Stimulated activated memory B cell treated with anti-CD40 and anti-IgM and Interleukin-4, amounts not matched to agents 10 μg/mL and 1 μg/mL and 100 μg/mL, for 72 hours (primary cell): ENCODE measurements at places on chromosomes 3 and 15.
A peak's percentile ranks its signal among the peaks of the same experiment; 100 is the strongest.

GRCh38 chr15:81155375-81156218, 21.5 kb downstream of the CFAP161 start:
- H3K4me1 ChIP-seq, result no peaks in the 10 kb centered on the region
- H3K4me3 ChIP-seq, result no peak overlapping the region
- H3K36me3 ChIP-seq, result no peaks in the 10 kb centered on the region
- no peak overlapping the region for H3K27ac ChIP-seq
- H3K27me3 ChIP-seq, result peaks cover 22% of the 10 kb centered on the region

- no peaks in the 10 kb centered on the region for H3K36me3 ChIP-seq
- H3K27ac ChIP-seq, result no peak overlapping the region
- no peak for ATAC-seq
- no peaks in the 10 kb centered on the region for H3K27me3 ChIP-seq
Observed at GRCh38 chr15:40264321-40265153, 18.3 kb downstream of the ANKRD63 start.

GRCh38 chr3:171658841-171659240, 151.4 kb downstream of the PLD1 start:
- H3K27ac ChIP-seq, result no peak overlapping the region
- no peaks in the 10 kb centered on the region for H3K36me3 ChIP-seq
- no peak overlapping the region for H3K4me3 ChIP-seq
- H3K4me1 ChIP-seq, result no peaks in the 10 kb centered on the region
- H3K27me3 ChIP-seq, result peaks cover 8% of the 10 kb centered on the region
- ATAC-seq, result no peak

DNA sequence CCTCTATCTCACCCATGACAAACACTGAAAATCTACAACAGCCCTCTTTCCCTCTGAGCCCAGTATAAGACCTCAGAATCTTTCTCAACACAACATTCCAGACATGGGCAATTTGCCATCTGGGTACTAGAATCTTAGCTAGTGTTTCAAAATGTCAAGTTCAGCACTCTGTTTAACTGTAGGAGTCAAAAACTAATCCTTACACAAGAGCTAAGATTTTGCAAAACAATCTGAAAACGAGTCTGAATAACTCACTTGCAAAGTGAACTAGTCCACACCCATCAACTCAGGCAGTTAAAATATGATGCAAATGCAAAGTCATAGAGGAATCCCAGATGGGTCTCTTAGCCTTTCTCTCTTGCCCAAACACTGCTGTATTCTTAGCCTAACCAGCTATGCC, 67.8 kb downstream of the GPR176 start:
- no peak overlapping the region for H3K27ac ChIP-seq
- no peaks in the 10 kb centered on the region for H3K36me3 ChIP-seq
- peaks cover 25% of the 10 kb centered on the region for H3K27me3 ChIP-seq
- no peak overlapping the region for H3K4me3 ChIP-seq
- no peaks in the 10 kb centered on the region for H3K4me1 ChIP-seq
- ATAC-seq, result no peak

DNA sequence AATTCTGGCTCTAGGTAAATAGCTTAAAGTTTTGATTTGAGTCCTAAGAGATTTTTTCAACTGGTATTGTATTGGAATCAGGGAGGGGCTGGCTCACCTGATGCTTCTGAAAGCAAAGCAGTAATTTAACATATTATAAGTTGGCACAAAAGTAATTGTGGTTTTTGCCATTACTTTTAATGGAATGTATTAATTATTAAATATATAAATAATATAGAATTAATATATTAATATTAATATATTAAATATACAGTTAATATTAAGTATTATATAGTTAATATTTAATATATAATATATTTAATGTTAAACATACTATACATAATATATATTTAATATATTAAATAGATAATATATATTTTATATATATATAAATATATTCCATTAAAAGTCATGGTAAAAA, 10.4 kb downstream of the RSRC1 start:
- H3K4me1 ChIP-seq, result peaks cover 24% of the 10 kb centered on the region
- H3K27ac ChIP-seq, result no peak overlapping the region
- no peaks in the 10 kb centered on the region for H3K27me3 ChIP-seq
- H3K4me3 ChIP-seq, result no peak overlapping the region

GRCh38 chr3:85572426-85572825, 613.6 kb downstream of the CADM2 start:
- no peak overlapping the region for H3K27ac ChIP-seq
- H3K4me3 ChIP-seq, result no peak overlapping the region
- H3K4me1 ChIP-seq, result no peaks in the 10 kb centered on the region
- no peaks in the 10 kb centered on the region for H3K27me3 ChIP-seq
- no peak for ATAC-seq

DNA sequence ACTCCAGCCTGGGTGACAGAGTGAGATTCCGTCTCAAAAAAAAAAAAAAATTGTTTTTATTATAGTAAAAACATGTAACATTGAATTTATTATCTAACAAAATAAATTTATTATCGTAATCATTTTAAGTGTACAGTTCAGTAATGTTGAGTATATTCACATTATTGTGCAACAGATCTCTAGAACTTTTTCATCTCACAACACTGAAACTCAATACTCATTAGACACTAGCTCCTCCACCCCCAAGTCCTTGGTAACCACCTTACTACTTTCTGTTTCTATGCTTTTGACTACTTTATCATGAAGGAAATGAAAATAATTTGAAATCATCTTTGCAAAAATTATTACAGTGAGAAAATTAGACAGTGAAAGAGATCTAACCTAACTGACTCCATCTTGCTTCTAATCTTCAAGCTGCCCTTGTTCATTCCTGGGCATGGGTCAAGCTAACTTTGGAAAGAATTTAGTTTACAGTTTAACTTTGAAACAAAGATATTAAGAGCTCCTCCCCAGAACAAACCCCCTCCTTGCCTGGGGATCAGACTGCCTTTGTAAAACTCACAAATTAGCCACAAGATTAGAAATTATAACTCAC, 15.0 kb upstream of the FYCO1 start:
- no peak for ATAC-seq
- H3K36me3 ChIP-seq, result no peaks in the 10 kb centered on the region
- H3K4me1 ChIP-seq, result no peaks in the 10 kb centered on the region

DNA sequence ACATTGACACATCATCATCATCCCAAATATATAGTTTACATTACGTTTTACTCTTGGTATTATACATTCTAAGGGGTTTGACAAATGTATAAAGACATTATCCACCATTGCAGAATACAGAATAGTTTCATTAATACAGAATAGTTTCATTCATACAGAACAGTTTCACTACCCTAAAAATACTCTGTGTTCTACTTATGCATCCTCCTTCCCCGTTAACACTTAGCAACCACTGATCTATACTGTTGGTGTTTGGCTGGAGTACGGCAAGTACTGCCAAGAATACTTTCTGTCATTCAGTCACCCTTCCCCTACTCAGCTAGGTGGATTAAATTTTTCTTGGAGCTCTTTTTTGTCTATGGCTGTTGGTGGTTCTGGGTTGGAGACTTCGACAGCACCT, 33.4 kb downstream of the LEKR1 start:
- no peaks in the 10 kb centered on the region for H3K36me3 ChIP-seq
- H3K27me3 ChIP-seq, result no peaks in the 10 kb centered on the region
- ATAC-seq, result peak; percentile 88
- peaks cover 10% of the 10 kb centered on the region for H3K4me1 ChIP-seq
- no peak overlapping the region for H3K4me3 ChIP-seq

GRCh38 chr15:84833447-84834228, 16.5 kb downstream of the ALPK3 start:
- H3K36me3 ChIP-seq, result no peaks in the 10 kb centered on the region
- H3K27ac ChIP-seq, result no peak overlapping the region
- H3K4me3 ChIP-seq, result no peak overlapping the region
- H3K27me3 ChIP-seq, result peaks cover 39% of the 10 kb centered on the region

- peaks cover 88% of the 10 kb centered on the region for H3K27me3 ChIP-seq
- no peaks in the 10 kb centered on the region for H3K36me3 ChIP-seq
- H3K4me1 ChIP-seq, result no peaks in the 10 kb centered on the region
- no peak overlapping the region for H3K4me3 ChIP-seq
- no peak for ATAC-seq
Observed at GRCh38 chr15:81098861-81099651, 35.0 kb upstream of the CFAP161 start.

GRCh38 chr3:99783011-99783573, 34.6 kb upstream of the CMSS1 start:
- no peak for ATAC-seq
- H3K36me3 ChIP-seq, result no peaks in the 10 kb centered on the region
- no peak overlapping the region for H3K4me3 ChIP-seq
- no peaks in the 10 kb centered on the region for H3K27me3 ChIP-seq
- H3K27ac ChIP-seq, result no peak overlapping the region

GRCh38 chr3:196193133-196193735, 18.0 kb downstream of the ZDHHC19 start:
- H3K27ac ChIP-seq, result peak overlapping the region; percentile 98
- no peak for ATAC-seq
- H3K36me3 ChIP-seq, result no peaks in the 10 kb centered on the region
- peak overlapping the region; percentile 76 for H3K4me3 ChIP-seq
- no peaks in the 10 kb centered on the region for H3K27me3 ChIP-seq

GRCh38 chr3:73423116-73423515, 201.6 kb downstream of the PDZRN3 start:
- H3K27me3 ChIP-seq, result no peaks in the 10 kb centered on the region
- no peaks in the 10 kb centered on the region for H3K36me3 ChIP-seq
- H3K4me3 ChIP-seq, result no peak overlapping the region
- H3K27ac ChIP-seq, result no peak overlapping the region

GRCh38 chr3:97360804-97361203, 403.8 kb upstream of the ARL6 start:
- H3K4me3 ChIP-seq, result no peak overlapping the region
- no peaks in the 10 kb centered on the region for H3K27me3 ChIP-seq
- no peak for ATAC-seq
- H3K4me1 ChIP-seq, result no peaks in the 10 kb centered on the region

GRCh38 chr3:4814305-4814903, 164.8 kb upstream of the BHLHE40 start:
- H3K4me3 ChIP-seq, result no peak overlapping the region
- H3K4me1 ChIP-seq, result peaks cover 3% of the 10 kb centered on the region
- no peak overlapping the region for H3K27ac ChIP-seq
- ATAC-seq, result no peak
- H3K27me3 ChIP-seq, result no peaks in the 10 kb centered on the region

DNA sequence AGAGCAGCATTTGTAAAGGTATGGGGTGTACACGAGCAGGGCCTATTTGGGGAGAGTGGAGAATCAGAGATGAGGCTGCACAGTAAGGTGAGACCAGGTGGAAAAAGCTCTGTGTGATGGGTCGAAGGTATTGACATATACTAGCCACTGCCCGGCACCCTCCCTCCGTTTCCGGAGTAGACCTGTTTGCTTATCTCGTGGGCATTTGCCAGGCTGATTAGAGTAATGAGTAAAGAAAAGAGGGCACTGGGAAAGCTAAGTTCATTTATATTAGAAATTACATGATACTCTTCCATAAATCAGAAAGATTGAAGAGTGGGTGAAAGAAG, 46.2 kb upstream of the ATG7 start:
- peaks cover 26% of the 10 kb centered on the region for H3K4me1 ChIP-seq
- peaks cover 9% of the 10 kb centered on the region for H3K27me3 ChIP-seq
- peak overlapping the region; percentile 7 for H3K27ac ChIP-seq
- H3K4me3 ChIP-seq, result no peak overlapping the region
- no peaks in the 10 kb centered on the region for H3K36me3 ChIP-seq

DNA sequence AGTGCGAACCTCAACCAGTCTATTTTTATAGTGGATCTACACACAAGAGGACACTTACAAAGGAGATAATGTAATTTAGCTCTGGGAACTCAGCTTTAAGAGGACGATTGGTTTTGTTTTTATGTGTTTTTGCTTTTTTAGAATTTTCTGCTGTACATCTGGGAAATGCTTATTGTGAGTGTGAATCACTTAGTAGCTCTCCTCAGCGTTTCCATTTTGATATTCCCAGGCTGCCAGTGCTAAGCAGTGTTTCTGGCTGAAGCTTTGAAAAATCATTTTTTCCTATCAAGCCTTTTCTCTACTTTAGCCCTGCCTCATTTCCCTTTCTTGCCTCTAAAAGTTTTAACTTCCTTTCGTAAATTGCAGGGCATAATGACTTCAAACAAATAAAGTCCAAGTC, 117.9 kb downstream of the RBMS3 start:
- no peak overlapping the region for H3K4me3 ChIP-seq
- no peaks in the 10 kb centered on the region for H3K27me3 ChIP-seq
- no peaks in the 10 kb centered on the region for H3K36me3 ChIP-seq
- H3K27ac ChIP-seq, result no peak overlapping the region
- ATAC-seq, result no peak

DNA sequence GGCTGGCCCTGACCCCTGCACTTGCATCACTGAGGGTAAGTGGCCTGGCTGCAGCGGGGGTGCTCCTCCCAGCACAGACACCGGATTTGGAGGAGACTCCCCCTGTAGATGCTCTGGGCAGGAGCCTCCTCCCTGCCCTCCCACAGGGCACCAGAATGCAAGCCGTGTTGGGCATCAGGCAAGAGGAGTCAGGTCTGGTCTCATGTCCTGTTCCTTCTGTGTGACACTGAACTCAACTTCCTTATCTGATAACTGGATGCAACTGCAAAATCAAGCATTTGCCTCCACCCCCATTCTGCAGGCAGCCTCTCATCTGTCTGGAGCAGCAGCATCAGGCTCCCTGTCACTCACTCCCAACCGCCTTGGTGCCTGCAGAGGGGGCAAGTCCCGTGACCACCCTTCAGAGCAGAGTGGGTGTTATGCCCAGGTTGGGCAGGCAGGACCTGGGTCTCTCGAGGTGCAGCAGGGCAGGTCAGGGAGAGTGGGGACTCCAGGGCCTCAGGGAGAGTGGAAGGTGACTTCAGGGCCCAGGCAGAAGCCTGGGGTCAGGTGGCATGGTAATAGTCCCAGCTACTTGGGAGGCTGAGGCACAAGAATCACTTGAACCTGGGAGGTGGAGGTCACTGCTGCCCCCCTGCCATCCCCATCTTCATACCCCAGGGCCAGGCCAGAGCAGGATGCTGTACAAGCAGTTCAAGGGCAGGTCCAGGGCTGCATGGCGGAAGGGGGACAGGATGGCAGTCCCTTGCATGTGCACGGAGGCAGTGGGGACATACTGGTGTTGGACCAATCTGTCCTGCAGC, 10.5 kb upstream of the RPL29 start:
- H3K4me3 ChIP-seq, result no peak overlapping the region
- H3K27ac ChIP-seq, result no peak overlapping the region
- H3K36me3 ChIP-seq, result no peaks in the 10 kb centered on the region
- no peak for ATAC-seq

DNA sequence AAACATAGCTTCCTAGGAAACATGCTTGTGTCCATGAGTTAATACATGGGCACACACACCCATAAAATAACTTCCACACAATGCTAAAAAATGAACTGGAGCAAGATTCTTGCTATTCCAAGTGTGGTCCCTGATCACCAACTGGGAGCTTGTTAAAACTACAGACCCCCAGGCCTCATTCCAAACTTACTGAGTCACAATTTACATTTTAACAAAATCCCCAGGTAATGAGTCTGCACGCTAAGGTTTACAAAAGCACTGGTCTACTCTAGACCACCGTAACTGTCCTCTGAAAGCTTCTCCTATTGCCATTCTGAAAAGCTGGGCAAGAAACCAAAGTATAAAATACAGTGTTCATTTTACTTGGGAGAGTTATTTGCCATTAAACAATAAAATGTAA, 45.4 kb downstream of the IGF2BP2 start:
- no peak for ATAC-seq
- H3K27me3 ChIP-seq, result peaks cover 22% of the 10 kb centered on the region
